ENCODE measurements at places on chromosomes 3 and 15.

DNA sequence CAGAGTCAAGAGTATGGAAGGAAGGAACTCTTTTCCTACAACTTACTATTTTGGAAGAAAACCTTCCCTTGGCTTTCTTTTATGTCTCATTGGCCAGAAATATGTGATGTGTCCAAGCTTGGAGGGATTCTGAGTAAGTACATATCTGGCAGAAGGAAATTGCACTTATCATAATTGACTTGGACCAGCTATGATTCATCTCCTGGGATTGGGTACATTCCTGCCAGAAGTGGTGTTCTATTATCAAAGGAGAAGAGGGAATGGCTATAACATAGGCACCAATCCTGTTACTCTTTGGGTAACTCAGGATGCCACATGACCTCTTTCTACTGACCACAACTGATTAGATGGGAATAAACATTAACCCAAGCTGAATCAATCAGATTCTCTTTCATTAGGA lies 13.5 kb upstream of the DAZL start:
- no peak for DNase-seq

GRCh38 chr3:114904633-114905032 lies 242.5 kb downstream of the ZBTB20 start:
- DNase-seq = no peak

- no peak for DNase-seq
Observed at GRCh38 chr3:127632035-127632820, 3.2 kb downstream of the PODXL2 start.

DNA sequence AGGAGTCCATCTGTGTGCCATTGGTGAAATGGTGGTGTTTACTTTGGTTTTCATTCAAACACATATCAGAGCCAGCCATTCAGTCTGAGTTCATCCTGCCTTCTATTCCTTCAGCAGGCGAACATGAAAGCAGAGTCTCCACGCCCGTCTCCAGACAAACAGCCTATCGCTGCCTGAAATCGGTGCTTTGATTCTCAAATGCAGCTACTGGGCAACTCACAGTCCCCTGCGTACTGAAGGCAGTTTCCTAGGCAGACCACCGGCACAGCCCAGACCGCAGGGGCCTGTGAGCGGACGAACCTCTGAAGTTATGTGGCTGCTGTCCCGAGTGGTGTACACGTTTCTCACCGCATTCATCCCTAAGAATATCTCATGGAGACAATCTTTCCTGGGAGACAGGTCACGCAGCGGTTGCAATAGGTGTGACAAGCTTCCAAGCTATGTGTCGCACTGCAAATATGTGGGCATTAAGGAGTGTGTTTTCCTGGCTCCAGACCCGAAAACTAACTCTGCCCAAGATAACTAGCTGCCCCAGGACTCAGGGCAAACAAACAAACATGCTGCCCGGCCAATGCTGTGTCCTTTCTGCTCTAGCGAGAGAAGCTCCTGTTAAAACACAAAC lies 16.9 kb upstream of the RYR3 start:
- DNase-seq = no peak

- no peak for DNase-seq
Observed at GRCh38 chr3:14962762-14963161, 15.4 kb downstream of the NR2C2 start.

DNA sequence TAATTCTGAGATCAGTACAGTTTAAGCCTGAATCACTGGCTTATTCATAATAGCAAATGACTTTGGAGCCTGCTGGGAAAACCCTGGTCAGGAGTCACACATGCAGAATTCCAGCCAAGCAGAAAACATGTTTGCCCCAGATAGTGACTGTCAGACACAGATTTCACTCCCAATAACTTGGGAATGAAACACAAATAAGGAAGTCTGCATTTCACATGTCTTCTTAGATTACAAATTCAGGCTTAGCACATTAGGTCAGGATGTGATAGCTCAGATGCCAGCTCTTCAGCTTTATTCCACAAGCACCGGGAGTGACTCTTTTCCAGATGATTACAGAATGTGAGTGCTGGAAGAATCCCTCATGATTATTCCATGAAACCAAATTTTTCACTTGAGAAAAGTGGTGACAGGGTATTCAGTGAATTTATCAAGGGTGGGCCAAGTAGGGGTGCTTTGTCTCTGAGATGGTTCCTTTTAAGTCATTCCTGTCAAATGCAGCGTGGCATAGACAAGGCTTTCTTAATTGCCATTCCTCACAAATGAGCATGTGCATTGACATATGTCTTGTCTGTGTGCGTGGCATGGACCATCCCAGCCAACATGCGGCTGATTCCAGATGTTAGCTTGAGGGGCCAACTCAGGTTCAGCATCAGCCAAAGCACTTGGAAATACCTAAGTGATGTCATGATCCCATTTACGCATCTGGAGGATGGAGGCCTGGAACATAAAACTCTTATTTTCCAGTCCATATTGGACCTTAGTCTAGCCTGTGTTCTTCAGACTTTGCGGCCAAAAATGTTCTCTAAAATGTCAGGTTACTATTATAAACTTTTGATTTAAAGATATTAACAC lies 191.0 kb downstream of the EPHB1 start:
- DNase-seq = no peak

GRCh38 chr15:41336549-41336948 lies 3.9 kb downstream of the NUSAP1 start:
- no peak for DNase-seq

DNA sequence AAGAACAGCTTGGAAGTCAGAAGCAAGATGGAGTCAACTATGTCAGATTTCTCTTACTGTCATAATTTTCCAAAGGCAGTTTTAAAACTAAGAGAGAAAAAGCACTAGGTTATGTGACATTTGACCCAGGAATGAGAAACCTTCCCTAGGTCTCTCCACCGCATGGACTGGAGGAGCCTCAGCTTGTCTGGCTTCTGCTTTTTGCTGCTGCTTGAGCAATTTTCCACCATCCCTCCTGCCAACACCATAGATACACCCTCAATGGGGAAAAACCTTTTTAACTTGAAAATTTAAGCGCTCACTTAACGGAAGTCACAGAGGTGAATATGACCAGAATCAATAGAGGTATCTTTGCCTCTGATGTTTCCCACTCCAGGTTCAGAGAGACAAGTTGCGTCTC lies 17.8 kb upstream of the IREB2 start:
- no peak for DNase-seq

DNA sequence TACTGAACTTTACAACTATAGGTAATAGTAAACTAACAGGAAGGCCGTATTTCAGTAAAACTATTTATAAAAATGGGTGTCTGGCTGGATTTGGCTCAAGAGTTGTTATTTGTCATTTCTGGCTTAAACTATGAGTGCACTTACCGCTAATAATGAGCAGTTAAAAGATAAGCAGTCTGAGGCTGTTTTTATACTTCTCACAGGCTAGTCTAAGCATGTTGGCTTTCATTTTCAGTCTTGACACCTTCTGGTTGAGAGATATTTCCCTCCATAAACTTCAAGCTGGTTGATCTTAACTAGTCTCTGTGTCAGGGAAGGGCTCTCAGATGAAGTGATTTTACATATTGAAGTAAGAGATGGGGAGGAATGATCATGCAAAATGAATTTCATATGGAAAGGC lies 96.1 kb downstream of the RSRC1 start:
- DNase-seq = no peak

- DNase-seq = no peak
Observed at GRCh38 chr3:15280853-15281532, 51.4 kb downstream of the SH3BP5 start.

DNA sequence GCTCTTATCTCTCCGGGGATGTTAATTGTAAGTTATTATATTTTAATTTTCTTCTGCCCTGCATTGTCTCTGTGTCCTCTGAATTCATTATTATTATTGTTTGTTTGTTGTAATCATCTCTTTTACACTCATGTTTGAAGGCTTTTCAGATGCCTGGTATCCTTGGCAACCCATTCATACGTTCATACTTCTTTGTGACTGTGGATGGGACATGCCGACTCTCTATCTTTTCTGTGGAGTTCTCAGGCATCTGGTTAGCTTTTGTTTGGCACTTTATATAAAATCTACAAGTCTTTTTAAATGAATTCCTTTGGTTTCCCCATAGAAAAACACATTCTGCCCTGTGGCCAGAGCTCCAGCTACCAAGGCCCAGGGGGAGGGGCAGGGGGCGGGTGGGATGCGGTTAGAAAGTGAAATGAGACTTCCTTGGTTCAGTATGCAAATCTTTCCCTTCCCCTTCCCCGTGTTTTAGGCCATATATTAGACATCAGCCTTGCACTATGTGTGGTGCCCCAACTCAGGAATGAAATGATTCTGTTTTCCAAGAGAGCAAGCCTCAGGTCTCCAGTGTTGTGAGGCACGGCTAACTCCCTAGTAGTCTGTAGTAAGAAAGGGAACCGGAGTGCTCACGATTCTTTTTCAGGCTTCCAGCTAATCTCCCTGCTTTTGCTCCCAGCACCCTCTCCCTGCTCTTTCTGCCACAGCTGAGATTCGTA lies 79.2 kb downstream of the SST start:
- DNase-seq = no peak

- DNase-seq = no peak
Observed at GRCh38 chr15:71111181-71111565, 4.1 kb upstream of the THSD4 start.

GRCh38 chr3:42547401-42547945 lies 34.3 kb downstream of the SEC22C start:
- DNase-seq = peak; percentile 54

DNA sequence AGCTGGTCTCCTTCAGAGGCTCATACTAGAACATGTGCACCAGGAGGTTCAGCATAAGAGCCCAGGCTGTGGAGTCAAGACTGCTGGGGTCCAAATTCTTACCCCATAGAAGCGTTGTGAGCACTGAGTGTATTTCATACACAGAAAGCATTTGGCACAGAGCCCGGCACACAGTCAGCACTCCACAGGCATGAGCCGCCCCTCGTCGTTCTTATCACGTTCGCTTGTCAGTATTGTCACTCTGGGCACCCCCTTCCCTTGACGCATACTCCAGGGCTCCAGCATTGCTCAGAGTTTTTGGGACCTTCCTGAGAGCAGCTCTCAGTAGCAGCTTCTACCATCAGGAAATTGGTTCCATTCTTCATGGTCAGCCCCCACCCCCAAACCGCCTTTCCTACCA lies 25.2 kb downstream of the CORO2B start:
- DNase-seq = no peak

DNA sequence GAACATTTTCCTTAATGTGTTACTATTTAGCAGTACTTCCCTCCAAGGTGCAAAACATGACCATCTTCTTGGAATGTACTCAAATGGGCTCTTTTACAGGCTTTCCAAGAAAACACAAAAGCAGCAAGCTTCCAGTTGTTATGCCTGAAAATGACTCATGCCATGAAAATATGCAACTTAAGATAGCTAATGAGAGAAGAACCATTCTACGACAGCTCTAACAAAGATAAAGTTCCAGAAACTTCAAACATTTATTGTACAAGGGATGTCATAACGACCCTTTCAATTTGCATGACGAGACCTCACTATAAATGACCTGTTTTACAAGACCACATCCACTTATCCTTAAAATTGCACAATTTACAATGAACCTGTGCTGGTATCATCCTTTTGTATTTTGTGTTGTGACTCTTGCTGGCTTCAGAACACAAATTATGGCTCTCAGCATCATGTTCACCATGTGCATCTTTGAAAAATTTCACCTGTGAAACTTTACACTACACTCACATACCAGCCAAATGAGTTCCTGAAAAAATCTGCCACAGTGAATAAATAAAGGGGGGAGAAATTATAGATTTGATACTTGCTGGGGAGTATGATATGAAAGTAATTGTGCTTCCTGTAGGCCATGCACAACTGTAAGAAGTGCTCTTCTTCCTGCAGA lies 433.7 kb downstream of the MAGI1 start:
- DNase-seq = peak; percentile 59

DNA sequence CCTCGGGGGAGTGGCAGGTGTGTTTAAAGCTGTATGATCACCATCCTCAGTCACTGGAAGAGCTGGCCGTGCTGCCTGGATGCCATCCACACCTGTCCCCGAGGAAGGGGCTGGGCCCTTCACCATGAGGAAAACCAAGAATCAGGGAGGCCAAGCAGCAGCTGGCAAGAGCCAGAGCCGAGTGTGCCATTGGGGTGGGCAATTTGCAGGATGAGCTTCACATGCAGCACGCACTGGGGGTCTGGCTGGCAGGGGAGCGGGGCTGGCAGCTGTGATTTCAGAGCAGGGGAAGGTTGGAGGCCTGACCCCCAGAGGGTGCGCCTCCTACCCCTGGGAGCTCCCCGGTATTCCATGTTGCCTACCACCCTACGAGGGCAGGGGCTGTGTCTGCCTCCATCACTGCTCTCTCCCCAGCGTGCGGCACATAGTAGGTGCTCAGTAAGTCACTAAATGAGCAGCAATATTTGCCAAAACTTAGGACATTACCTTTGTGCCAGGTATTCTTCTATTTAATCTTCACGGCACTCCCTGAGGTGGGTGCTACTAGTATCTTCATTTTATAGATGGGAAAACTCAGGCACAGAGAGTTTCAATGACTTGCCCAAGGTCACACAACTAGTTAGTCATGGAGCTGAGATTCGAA lies 30.3 kb upstream of the IQSEC1 start:
- no peak for DNase-seq

GRCh38 chr3:110773413-110773954 lies 298.1 kb upstream of the NECTIN3 start:
- DNase-seq = peak; percentile 82

- DNase-seq = peak; percentile 100
Observed at GRCh38 chr3:120160050-120160449, 65.8 kb upstream of the GSK3B start.

- DNase-seq = no peak
Observed at GRCh38 chr15:25671132-25671531, 192.0 kb downstream of the ATP10A start.

- DNase-seq = peak; percentile 59
Observed at GRCh38 chr15:43410572-43411214, 39.8 kb downstream of the TUBGCP4 start.

- no peak for DNase-seq
Observed at GRCh38 chr15:46315434-46315833, 680.6 kb downstream of the SQOR start.

- no peak for DNase-seq
Observed at GRCh38 chr15:30008156-30008555, 74.6 kb upstream of the GOLGA8J start.

DNA sequence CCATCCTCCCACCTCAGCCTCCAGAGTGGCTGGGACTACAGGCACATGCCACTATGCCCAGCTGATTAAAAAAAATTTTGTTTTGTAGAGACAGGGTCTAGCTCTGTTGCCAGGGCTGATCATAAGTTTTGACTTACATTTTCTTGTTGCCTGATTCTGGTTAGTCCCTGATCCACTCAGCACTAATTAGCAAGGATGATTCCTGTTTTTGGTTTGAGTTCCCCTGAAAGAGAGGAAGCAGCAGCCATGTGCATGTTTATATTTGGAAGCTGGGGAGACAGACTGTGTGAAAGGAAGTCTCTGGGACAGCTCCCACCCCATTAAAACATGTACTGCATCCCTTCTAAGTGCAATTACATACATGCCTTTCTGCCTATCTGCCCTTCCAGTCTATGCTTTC lies 3.6 kb upstream of the NCK1 start:
- peak; percentile 46 for DNase-seq

DNA sequence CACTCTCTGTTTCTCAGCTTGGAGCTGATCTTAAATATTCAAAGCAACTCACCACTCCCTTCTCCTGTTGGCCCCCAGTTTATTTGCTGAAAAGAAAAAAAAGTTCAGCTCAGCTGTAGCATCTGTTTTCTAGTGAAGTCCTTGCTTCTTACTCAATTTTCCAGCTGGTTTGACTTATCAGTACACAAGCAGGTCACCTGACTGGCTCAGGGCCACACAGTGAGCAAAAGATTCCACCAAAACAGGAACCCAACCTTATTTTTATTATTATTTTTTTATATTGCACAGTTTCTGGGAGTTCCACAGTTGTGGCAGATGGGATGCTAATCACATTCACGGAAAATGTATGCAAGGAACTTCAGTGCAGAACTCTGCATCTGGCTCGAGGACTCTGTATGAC lies 390.7 kb upstream of the RGMA start:
- DNase-seq = no peak

GRCh38 chr3:186849374-186849975 lies 7.0 kb downstream of the ADIPOQ start:
- peak; percentile 38 for DNase-seq

Data from fibroblast of villous mesenchyme (primary cell).